ENCODE measurements at places on chromosomes 3 and 15. TPM values are rescaled to one million over a fixed set of nuclear protein-coding genes. Genes with fewer than 3 reads are reported as not detected.

DNA sequence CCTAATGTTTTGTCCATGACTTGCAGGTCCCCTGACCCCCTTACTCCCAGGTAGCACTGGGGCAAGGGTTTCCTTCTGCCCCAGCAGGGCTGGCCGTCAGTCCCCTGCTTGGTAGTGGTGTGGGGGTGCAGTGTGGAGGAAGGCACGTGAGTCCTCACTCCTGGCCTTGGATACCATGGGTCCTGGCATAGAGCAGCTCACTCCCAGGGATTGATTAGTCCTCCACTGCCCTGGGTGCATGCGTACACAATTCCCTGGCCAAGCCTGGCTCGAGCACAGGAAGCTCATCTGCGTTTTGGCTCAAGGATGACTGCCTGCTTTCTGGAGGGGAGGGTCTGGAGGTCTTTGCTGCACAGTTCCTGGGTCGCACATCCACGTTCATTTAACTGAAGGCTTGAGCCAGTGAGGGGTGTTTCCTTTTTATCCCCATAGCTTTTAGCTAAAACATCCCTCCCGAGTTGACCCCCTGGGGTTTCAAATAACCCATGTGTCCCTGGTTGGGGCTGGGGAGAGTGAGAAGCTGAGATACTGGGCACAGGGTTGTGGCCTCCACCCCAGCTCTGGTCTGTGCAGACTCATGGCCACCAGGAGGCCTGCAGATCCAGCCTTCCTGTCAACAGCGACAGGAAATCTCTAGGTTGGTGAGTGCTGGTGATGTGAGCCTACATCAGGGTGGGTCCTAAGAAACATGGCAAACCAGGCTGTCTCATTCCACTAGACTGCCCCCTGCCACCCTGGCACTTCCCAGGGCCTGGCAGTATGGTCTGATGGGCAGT, 11.5 kb downstream of the HEMK1 start:
- DNase-seq, result no peak

ZBTB20 gene
- polyA plus RNA-seq, result 6.3 TPM

MST1 gene
- polyA plus RNA-seq, result 266 TPM

GRCh38 chr3:62284442-62284841, 88.9 kb downstream of the FEZF2 start:
- no peak for DNase-seq

GOLGA8J gene
- polyA plus RNA-seq, result 1.8 TPM

PAQR5 gene
- 25.7 TPM for polyA plus RNA-seq

DNA sequence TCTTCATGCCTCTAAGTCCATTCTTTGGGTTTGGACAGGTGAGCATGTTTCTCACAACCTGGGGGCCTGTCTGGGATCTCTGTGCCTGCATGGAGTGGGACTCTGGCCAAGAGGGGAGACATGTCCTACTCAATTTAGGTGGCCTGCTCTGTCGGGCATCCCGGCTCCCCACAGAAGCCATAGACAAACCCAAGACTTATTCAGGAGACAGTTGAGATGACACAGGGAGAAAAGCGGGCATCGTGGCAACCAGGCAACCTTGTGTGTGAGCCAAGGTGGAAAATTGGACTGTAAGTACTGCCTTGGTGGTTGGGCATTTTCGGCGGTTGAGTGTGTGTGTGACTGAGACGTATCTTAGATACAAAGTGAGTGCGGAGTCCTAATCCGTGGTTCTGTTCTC, 40.5 kb downstream of the PPCDC start:
- DNase-seq, result no peak

DNA sequence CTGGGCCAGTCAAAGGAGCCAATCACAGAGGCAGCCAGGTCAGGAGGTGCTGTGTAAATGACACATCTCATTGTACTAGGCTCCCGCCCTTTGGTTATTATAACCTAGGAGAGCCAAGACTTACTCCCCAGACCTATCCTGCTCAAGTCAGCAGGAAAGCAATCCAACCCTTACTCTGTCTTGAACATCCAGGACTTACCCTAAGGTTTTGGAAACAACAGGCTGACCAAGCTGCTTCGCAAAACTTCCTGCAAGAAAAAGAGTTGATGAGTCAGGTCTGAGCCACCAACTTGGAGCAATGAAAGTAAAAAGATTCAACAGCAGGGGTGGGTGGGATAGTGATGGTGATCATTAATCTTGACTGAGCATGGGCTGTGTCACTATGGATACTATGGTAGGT, 144.4 kb downstream of the MYLK start:
- DNase-seq, result no peak

SPRED1 gene
- polyA plus RNA-seq, result 28.6 TPM

ILDR1 gene
- 6.7 TPM for polyA plus RNA-seq

ALPK3 gene
- 14.8 TPM for polyA plus RNA-seq

DNA sequence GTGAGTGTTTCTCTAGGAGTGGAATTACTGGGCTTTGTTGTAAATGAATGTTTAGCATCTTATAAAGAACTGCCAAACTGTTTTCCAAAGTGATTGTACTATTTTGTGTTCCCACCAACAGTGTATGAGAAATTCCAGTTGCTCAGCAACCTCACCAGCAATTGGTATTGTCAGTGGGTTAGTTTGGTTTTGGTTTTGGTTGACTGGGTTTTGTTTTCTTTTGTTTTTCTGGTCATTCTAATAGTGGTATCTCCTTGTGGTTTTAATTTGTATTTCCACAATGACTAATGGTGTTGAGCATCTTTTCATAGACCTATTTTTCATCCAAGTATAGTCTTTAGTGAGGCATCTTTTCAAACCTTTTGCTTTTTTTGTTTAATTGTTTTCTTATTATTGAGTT, 27.1 kb downstream of the FILIP1L start:
- DNase-seq, result no peak

SNX22 gene
- polyA plus RNA-seq, result 2.5 TPM

GRCh38 chr15:26160343-26160742, 297.2 kb upstream of the ATP10A start:
- DNase-seq, result no peak

DNA sequence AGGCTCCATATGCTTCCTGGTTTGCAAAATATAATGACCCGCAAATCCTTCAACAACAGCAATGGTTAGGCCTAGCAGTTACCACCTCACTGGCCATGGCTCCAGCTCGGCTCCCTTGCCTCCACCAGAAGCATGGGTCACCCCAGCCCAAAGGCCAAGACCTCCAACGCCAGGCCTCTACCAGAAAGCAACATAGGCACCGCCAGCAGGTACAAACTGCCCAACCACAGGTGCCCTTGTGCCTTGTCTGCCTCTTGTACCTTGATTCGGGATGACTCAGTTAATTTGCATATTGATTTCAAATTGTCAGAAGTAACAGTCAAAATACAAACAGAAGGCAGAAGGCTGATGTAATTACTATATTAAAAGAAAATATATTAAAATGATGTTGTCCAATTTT, 124.7 kb downstream of the IL5RA start:
- DNase-seq, result no peak

FRMD4B gene
- polyA plus RNA-seq, result 38.6 TPM

- peak; percentile 43 for DNase-seq
These were observed 1.3 kb downstream of the GRM7 start for GRCh38 chr3:6862041-6862879.

DNA sequence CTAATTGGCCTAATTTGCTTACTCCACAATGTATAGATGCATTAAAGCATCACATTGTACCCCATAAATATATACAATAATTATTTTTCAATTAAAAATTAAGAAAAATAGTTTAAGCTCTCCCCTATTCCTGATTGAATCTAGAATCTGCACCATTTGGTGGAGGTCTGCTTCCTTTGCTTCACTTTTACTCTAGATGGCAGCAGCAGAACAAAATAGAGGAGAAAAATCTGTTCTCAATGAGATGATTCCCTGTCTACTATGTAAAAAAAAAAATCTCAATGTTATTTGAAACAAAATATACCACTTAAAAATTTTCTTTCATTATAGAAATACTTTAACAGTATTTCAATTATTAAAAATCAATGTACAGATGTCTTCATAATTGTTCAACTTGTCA, 109.6 kb upstream of the FXR1 start:
- peak; percentile 7 for DNase-seq

DNA sequence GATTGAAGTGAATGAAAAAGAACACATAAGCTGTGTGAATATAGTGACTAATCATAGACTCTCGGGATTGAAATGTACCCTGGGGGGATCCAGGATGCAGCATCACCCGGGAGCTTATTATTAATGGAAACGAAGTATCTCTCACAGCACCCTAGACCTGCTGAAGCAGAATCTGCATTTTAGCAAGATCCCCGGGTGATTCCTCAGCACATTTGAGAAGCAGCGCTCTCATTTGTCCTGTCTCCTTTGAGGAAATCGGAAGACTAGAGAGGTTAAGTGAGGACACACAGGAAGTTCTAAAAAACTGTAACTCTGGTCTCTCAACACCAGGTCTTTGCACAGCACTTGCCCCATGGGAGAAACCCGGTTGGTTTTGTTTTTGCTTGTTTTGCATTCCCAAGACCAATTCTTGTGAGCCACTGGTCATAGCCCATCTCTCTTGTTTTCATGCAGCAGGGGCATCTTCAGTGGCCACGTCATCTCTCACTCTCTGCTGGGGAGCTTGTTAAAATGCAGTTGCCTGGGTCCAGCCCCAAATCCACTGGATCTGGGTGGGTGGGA, 30.2 kb downstream of the ZNF710 start:
- DNase-seq, result no peak

- no peak for DNase-seq
These were observed 100.0 kb downstream of the PCCB start for GRCh38 chr3:136350132-136350531.

GRCh38 chr3:173901649-173902048, 504.1 kb downstream of the NLGN1 start:
- no peak for DNase-seq

SCG3 gene
- polyA plus RNA-seq, result 0.26 TPM

DGKG gene
- 0.95 TPM for polyA plus RNA-seq

FRMD5 gene
- 1.9 TPM for polyA plus RNA-seq

DNA sequence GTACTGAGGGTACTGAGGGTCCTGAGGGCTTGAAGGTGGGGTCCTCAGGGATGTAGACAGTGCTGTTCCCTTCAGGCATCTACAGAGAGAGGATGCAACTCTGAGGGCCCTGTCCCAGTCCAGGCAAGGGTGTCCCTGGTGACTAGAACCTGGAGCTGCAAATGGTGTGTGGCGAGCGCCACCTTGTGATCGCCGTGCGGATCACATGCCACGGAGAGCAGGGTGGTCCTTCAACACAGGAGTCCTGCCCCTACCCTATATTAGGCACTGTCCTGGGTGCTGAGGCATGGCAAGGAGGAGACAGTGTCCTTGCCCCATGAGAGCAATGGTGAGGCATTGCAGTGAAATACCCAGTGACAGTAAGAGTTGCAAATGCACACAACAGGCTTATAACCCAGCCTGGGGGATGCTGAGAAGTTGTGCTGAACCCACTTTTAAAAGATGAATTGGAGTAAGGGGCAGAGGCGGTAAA, 23.6 kb downstream of the RHCG start:
- DNase-seq, result peak; percentile 49

TATDN2 gene
- polyA plus RNA-seq, result 29.9 TPM

PPM1L gene
- 7.9 TPM for polyA plus RNA-seq

CLRN1 gene
- polyA plus RNA-seq, result not detected

- no peak for DNase-seq
These were observed 25.6 kb upstream of the NR2E3 start for GRCh38 chr15:71784719-71785118.

DNA sequence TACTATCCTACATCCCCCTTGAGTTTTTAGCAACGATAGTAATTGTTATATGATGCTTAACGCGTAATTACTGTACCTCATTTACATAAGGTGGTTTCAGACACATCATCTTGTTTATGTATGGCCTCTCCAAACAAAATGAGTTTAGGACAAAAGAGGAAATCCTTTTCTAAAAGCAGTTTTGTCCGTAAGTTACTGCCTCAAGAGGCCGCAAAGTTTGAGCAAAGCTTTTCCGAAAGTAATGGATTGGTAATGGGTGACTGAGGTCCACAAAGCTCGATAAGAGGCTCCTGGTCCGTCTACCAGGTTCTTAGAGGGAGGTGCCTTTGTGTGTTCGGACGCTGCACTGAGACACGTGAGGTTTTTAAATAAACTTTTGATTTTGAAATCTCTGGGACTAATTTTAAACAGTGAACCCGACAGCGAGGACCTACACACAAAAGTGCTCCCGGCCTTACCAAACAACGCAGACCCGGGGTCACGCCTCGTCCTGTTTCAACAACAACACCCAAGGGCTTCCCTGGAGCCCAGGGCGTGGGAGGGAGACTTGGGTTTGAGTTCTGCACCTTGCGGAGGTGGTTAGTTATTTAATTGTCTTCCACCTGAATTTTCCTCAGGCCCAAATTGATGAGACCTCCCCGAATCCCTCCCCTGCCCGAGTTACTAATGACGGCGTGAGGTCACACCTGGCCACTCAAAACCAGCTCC, 456 bp upstream of the C15orf61 start:
- no peak for DNase-seq

PLA2G4D gene
- polyA plus RNA-seq, result 0.04 TPM

GRCh38 chr3:134056464-134056891, 26.8 kb upstream of the SLCO2A1 start:
- no peak for DNase-seq

DNA sequence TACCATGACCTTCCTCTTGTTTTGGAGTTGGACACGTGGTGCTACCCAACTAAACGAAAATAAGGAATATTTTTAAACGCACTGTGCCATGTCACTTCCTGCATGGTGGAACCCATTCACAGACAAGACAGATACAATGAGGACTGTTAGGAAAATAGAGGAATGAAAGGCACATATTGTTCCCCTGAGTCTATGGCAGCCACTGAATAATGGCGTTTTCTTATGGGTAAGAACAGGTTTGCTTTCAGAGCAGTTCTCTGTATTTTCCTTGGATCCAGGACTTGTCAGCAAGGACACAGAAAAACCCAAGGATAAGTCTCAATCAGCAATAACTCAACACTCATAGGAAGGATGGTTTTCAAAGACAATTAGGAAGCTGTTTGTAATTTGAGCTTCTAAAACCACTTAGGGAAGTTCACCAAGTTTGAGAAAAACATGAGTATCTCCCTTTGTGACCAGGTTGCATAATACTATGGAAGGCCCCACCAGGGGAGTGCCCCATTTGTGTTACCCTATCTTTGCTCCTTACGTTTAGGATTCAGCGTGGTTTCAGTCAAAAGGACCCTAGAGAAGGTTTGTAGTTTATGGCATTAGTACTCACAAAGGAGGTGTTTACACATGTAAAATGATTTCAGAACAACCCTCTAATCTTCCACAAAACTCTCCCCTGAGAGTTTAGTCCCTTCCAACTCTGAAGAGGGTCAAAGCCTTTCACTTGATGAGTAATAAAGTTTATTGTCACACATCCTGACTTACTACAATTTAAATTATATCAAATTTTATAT, 487.2 kb upstream of the ATP11B start:
- no peak for DNase-seq

DNA sequence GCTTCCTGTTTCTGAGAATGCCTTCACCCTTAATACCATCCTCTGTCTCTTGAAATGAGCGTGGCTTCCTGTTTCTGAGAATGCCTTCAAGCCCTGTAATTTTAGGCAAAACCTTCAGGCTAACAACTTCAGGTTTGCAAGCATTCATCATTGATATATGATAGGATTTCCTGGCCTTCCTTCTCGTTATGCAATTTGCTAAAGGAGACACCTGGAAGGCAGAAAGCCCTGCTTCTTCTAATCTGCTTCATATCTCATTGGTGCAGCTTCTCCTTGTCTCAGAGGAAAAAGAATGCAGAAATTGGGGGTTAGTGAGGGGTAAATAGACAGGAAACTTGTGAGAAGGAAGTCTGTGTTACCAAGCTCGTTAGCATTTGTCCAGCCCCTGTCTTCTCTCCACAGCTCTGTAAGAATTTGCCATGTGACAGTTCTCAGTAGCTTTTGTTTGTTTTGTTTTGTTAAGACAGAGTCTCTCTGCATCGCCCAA, 7.3 kb downstream of the ARL6IP5 start:
- DNase-seq, result no peak

Measured in renal pelvis (tissue), 12 donors.